ENCODE measurements at places on chromosomes 6 and 20.

DNA sequence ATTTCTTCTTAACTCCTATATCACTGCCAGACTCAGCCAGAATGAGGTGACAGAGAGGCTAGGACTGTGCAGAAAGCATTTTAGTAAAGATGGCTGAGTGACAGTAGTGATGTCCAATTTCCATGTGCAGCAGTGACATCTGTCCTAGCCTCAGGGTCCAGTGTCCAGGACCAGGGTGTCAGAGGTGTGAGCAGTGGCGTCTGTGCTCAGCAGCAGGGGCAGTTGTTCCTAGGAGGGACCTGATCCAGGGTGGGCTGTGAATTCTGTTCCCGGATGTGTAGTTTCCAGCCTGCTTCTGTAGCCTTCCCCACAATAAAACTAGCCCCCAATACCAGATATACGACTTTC is 6.0 kb downstream of the HLA-B start:
- DNase-seq = no peak

DNA sequence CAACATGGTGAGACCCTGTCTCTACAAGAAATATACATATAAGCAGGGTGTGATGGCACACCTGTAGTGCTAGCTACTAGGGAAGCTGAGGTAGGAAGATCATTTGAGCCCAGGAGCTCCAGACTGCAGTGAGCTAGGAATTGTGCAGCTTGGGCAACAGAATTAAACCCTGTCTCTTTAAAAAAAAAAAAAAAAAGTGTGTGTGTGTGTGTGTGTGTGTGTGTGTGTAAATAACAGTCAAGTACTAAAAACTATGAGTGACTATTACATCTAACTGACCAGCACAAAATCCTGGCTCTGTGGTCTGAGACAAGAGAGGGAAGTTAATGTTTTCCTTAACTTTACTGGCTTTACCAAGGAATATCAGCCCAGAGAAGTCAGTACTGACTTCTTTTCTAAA is 32.8 kb downstream of the REPS1 start:
- no peak for DNase-seq

DNA sequence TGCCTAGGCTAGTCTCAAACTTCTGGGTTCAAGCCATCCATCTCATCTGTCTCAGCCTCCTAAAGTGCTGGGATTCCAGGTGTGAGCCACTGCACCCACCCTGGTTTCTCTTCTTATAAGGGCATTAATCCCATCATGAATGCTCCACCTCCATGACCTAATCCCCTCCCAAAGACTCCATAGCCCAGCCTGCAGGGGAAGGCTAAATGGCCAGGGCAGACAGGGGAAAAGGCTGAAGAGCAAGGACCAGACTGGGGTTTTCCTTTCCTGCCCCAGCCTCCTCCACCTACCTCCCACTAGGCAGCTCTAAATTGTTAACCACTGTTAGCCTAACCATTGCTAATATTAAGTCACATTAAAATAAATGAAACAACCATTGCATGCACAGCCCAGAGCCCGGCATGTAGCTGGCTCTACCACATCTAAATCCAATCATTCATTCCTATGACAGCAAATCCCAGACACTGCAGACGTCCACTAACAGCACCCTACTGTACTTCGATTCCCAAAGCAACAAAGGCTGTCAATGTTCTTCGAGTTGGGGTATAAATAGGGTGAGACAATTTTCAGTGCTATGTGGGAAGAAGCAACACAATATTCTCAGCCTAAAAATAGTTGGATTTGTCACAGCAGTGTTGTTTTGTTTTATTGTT is 243.2 kb upstream of the ARID1B start:
- no peak for DNase-seq

- no peak for DNase-seq
Observed at GRCh38 chr6:2028457-2029038, 216.9 kb downstream of the GMDS start.

- no peak for DNase-seq
Observed at GRCh38 chr6:44072452-44072958, 54.7 kb downstream of the MRPL14 start.

GRCh38 chr6:36340618-36341454 is 4.1 kb upstream of the BNIP5 start:
- DNase-seq = peak; percentile 45

GRCh38 chr6:17884498-17885478 is 102.6 kb downstream of the KIF13A start:
- DNase-seq = no peak

- DNase-seq = peak; percentile 11
Observed at GRCh38 chr20:48750941-48751635, 76.7 kb downstream of the PREX1 start.

- DNase-seq = no peak
Observed at GRCh38 chr6:32718879-32719278, 22.3 kb upstream of the HLA-DQA2 start.

DNA sequence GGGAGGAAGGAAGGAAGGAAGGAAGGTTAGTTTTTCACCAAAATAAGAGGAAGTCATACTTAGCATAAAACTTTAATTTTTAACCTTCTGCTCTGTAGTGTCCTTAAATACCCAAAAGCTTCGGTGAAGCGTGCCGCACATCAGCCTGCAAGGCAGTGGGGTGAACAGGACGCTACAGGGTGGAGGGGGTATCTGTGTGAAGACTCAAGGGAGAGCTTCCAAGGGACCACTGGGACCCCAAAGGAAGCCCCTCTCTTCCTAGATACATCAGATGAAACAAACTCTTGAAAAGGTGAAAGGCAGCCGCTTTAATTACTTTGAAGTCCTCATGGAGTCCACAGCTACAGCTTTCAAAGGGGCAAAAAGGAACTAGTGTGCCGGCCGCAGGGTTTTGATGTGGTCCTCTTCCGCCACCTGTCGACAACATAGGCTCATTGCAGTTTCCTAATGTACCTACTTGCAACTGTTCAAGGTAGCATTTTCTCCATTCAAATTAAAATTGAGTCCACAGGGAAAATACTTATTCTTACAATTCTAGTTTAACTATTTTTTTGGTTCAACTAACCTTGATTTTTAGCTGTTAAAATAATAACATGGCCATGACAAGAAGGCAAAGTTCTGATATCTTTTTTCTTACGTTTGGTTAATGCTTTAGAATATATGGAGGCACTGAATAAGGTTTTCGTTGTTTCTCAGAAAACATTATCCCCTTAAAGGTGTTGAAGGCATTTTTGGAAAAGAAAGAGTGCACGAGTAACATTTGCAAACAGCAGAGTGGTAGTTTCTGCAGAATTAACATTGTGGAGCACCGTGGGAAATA is 135.0 kb upstream of the RIPOR2 start:
- DNase-seq = peak; percentile 26

DNA sequence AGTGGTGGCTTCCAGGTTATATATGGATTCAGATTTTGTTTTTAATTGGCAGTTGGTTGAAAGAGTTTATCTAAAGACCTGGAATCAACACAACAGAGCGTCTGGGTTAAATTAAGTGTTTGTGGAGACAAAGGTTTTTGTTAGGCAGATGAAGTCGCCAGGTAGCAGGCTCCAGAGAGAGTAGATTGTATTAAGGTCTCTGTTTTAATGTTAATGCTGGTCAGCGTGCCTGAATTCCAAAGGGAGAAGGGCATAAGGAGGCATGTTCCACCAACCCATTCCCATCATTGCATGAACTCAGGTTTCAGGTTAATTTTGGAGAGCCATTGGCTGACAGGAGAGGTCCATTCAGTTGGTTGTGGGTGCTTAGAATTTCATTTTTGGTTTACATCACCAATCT is 744.1 kb upstream of the GJE1 start:
- no peak for DNase-seq
